ENCODE measurements at places on chromosomes 6 and 20. TPM values are rescaled to one million over a fixed set of nuclear protein-coding genes. Genes with fewer than 3 reads are reported as not detected.

CLPSL2 gene
- total RNA-seq: not detected

KIF25 gene
- total RNA-seq: not detected

WFDC2 gene
- total RNA-seq: not detected

FNDC1 gene
- total RNA-seq: 0.23 TPM

L3MBTL3 gene
- 14.6 TPM for total RNA-seq

PTK6 gene
- under 0.01 TPM for total RNA-seq

PRSS16 gene
- total RNA-seq: not detected

UST gene
- total RNA-seq: 16.6 TPM

SAPCD1 gene
- 0.70 TPM for total RNA-seq

C2 gene
- 0.90 TPM for total RNA-seq

PNPLA1 gene
- not detected for total RNA-seq

CLPSL1 gene
- not detected for total RNA-seq

GPSM3 gene
- total RNA-seq: 1.4 TPM

IL17A gene
- total RNA-seq: not detected

SLC35D3 gene
- total RNA-seq: not detected

ZNF391 gene
- total RNA-seq: 0.45 TPM

AAR2 gene
- total RNA-seq: 8.7 TPM

CCN6 gene
- total RNA-seq: not detected

SLC22A2 gene
- total RNA-seq: not detected

SRMS gene
- not detected for total RNA-seq

Measured in smooth muscle cell of the coronary artery (primary cell).